Stimulated activated CD8-positive, alpha-beta memory T cell treated with anti-CD3 and anti-CD28 coated beads, Interleukin-4, amount 100 ng/mL, for 4 hours (primary cell): ENCODE measurements at places on chromosomes 13 and 19.

DNA sequence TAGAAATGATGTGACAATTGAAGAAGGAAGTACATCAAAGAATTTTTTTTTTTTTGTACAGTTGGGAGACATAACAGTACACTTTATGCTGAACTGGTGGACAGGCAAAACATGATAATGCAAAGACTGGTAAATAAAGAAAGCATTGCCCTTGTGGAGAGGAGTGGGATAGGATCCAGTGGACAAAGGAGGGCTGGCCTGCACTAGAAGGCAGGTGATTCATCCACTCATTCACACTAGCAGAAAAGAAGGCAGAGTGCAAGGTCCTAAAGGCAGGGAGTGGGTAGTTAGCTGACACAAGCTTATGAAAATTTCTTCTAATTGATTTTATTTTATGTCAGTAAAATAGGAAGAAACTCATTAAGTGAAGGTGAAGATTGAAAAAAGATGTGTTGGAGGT is 17.6 kb upstream of the NALCN start:
- no peak for DNase-seq

DNA sequence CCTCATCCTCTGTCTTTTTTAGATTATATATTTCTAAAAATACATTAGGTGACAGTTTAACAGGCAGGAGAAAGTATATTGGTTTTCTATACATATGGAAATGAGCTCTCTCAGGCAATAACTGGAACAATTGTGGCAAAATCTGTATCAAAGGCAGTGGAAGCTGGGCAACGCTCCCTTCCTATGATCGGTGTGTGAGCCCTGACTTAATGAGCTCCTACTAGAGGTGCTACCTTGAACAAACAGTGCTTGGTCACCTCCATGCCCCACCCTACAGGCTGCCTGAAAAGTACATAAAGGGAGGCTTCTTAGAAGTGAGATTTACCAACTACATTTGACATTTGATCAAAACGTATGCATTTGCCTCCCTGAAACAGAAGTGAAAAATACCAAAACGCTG is 185.3 kb downstream of the EFNB2 start:
- DNase-seq = no peak

GRCh38 chr13:28468023-28468915 is 26.7 kb downstream of the FLT1 start:
- DNase-seq = no peak

DNA sequence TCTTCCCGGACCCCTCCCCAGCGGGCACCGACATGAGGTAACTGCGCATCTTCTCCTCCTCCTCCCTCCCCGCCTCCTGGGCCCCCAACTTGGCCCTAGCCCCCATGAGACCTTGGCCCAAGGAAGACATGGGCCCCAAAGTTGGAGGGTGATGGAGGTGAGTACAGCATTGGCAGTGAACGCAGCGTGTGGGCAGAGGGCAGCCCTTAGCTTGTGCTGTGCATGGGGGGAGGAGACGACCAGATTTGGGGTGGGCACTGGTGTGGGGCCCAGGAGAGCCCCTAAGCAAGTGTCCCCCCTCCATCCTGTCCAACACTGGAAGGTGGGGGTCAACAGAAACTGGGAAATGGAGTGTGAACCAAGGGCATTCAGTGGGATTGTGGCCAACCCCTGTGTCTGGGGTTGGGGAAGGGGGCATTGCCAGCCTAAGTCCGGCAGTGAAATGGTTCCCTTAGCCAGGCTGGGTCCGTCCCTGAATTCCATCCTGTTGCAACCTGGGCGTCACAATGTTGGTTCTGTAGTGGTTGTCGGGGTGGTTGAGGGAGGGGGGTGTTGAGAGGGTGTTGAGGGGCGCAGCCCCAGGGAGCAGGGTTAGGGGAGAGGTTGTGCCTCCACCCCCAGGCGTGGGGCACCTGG is 23.5 kb downstream of the NUMBL start:
- no peak for DNase-seq

DNA sequence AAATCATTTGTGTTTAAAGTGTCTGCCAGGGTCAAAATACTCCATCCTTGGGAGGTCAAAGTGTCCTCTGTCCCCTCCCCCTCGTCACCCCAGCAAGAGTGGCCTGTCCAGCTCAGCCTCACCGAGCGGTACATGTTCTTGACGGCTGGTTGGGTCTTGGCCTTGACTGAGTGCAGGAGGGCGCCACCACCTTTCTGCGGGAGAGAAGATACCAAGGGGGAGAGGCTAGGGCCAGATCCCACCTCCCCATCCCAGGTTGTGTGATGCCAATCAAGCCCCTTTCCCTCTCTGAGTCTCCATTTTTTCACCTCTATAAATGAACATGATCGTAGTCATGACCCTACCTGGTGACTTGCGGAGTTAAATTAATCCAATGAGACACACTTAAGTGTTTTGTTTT is 6.1 kb downstream of the CRB3 start:
- no peak for DNase-seq

- DNase-seq = no peak
These were observed 221.2 kb downstream of the MAB21L1 start for GRCh38 chr13:35255241-35255640.

DNA sequence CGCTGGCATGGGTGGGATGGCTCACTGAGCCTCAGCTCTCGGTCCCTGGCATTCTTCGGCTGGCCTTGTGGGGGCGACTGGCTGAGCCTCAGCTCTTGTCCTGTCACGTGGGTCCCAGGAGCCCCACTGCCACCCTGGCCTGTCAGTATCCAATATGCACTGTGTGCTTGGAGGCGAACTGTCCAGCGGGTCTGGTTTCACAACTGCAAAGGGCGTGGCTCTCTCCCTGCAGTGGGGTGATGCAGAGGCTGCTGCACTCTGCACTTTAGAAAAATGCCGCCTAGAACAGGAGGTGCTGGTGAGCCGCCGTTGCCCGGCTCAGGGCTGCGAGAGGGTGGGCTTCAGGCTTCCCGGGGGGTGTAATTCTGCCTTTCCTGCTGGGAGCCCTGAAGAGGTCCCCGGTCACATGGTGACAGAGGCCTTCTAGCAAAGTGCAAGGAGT is 17.0 kb upstream of the TMEM255B start:
- no peak for DNase-seq

GRCh38 chr13:26929971-26930730 is 169.6 kb upstream of the GPR12 start:
- DNase-seq = peak; percentile 38

DNA sequence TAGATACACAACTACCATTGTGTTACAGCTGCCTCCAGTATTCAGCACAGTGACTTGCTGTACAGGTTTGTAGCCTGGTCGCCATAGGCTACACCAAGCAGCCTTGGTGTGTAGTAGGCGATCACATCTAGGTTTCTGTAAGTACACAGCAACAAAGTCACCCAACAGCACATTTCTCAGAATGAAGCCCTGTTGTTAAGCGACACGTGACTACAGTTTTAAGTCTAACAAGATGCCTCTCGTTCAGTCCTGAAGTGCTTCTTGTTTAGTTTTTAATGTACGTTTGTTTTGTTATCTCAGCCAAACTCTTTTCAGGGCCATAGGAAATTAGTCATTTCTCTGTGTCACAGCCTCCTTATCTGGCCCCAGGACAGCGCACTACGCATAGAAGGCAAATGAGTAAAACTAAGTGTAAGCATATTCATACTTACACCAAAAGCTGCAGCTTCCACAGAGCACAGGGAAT is 50.0 kb upstream of the GPR183 start:
- no peak for DNase-seq

GRCh38 chr19:56572589-56572988 is 5.3 kb downstream of the ZNF470 start:
- no peak for DNase-seq
